ENCODE measurements at places on chromosomes 3 and 15.

DNA sequence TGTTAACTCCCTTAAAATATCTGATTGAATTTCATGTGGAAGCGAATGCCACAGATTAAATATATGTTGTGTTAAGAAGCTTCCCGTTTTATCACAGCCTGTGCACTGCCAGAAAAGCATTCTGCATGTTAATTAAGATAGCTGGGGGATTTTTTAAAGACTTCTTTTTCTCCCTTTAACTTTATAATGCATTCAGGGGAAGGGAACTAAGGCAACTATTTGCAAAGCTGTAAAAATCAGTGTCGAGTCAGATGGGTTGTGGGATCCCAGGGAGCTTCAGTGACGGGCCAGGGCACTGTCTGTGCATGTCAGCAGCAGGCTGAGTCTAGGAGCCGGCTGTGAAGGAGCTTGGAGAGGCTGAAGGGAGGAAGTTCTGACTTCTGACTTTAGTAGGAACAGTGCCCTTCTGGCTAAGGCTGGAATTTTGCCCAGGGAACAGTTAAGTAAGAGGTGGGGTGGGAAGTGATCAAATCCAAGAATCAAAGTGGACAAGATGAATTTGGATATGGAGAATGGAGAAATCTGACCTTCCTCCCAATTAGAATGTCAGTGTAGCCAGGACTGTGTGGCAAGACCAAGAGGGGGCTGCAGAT, 77.7 kb downstream of the ABHD5 start:
- DNase-seq, result peak; percentile 40

DNA sequence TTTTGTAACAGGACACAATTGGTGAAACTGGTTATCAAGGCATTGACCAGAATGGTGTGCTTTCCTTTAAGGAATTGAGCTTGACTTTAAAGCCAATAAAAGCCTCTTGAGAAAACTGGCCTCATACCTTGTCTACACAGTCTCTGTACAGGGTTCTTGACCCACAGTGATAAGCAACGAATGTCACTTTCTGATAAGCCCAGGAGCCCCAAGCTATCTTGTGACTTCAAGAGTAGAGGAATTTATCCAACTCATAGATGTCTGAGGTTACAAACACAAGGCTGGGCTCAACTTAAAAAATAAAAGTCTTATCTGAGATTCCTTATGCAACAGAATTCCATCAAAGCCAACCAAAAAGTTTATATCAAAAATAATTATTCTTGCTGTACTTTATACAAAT, 212.1 kb downstream of the GBE1 start:
- DNase-seq, result no peak

DNA sequence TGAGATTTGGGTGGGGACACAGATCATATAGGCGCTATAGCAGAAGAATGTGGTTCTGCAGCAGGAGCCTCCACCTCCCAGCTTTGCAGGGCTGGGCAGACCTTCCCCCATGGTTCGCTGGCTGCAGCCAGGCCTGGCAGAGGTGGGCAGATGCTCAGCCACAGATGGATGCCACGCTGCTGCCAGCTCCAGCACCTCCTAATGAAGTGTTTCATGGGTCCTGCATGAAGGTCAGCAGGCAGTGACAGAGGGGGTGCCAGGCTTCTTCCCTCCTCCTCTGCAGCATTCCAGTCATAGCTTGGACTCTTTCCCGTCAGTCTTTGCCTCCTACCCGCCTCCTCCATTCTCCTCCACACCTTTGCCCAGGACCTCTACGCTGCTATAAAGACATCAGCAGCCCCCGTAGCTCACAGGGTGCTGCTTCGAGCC, 85.9 kb downstream of the SLCO3A1 start:
- DNase-seq, result no peak

GRCh38 chr3:100898681-100899080, 94.5 kb downstream of the ABI3BP start:
- no peak for DNase-seq

GRCh38 chr3:186311441-186311840, 50.6 kb downstream of the DGKG start:
- DNase-seq, result no peak

DNA sequence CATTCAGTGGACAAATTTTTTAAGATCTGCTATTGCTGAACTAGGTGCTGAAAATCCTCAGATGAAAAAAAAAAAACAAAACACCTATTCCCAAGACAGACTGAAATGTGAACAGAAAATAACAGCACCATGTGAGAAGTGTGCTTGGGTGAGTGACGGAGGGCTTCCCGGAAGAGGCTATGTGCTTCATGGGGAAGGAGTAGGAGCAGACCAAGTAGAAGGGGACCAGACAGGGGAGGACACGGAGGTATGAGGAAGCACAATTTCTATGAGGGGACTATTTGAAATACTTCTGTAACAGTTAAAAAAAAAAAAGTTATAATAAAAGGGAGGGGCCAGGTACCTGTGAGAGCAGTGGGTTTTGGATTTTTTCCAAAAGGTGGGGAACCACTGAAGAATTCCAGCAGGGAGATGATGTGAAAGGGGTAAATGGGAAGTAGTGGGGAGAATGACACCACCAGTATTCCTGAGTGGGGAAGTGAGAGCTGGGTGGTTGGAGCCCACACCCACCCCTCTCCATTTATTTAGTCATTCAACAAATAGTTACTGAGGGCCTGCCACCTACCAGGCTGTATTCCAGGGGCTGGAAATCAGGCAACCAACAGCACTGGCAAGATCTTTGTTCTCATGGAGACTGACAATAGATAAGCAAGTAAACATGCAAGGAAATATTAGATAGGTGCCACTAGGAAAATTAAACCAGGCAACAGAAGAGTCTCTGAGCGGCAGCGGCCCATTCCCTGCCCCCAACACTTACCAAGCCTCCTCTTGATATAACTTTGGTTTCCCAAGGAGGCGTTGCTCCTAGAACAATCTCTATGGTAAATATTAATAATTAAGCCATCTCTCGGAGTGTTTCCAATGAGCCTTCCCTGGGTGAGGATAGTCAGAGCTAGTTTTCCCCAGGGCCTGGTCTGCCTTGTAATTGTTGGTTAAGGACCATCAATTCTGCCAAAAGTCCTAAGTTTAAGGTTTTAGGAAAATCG, 3.8 kb upstream of the USP3 start:
- DNase-seq, result no peak

GRCh38 chr15:51708013-51708412, 26.7 kb downstream of the SCG3 start:
- DNase-seq, result no peak

DNA sequence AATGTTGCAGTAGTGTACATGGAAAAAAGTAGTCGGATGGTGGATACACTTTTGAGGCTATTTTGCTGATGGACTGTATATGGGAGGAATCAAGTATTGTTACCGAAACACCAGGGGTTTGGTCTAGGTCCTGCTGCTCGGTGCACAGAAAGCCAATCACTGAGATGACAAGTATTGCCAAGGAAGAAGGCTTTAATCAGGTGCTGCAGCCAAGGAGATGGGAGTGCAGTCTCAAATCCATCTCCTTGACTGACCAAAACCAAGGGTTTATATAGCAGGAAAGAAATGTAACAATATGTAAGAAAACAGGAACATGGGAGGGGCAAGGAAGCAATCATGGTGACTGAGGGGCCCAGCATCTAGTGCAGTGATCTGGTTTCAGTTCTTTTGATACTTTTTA, 2.8 kb upstream of the ACVR2B start:
- DNase-seq, result no peak

DNA sequence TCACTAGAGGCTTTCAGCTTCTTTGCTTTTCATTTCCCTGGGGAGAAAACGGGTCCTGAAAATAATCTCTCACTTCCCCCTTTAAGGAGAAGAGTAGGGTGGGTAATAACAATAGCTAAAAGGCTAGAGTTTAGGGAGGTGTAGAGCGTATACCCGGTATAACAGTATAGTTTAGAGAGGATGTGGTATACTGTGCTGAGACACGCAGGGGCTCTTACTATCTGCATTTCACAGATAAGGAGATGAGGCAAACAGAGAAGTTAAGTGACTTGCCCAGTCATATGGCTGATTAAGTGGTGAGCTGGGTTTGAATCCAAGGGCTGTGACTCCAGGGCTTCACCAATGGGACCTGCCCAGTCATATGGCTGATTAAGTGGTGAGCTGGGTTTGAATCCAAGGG, 15.0 kb upstream of the KCNMB3 start:
- DNase-seq, result no peak

GRCh38 chr3:41684797-41685735, 276.8 kb downstream of the ULK4 start:
- no peak for DNase-seq

DNA sequence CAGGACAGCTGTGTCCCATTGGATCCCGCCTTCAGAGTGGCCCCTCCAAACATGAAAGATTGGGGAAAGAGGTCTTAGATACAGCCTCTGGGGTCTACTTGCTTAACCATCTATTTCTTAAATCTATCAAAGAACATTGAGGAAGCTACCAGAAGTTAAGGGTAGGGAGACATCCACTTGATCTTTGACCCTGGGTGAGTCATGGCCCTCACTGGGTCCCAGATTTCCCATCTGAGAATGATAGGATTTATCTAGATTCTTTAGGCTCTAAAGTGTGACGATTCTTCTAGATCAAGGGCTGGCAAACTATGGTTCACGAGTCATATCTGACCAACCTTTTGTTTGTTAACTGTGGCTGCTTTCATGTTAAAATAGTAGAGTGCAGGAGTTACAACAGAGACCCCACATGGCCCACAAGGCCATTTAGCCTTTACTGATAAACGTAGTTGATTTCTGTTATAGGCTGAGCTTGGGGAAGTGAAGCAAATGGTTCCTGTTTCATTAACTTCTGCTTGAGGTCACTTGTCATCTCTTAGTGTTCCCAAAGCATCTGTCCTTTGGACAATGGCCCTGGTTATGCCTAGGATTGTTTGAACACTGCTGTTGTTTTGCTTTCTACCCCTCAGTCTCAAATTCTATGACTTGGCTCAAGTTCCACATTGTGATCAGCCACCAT, 8.0 kb downstream of the MUC13 start:
- no peak for DNase-seq

DNA sequence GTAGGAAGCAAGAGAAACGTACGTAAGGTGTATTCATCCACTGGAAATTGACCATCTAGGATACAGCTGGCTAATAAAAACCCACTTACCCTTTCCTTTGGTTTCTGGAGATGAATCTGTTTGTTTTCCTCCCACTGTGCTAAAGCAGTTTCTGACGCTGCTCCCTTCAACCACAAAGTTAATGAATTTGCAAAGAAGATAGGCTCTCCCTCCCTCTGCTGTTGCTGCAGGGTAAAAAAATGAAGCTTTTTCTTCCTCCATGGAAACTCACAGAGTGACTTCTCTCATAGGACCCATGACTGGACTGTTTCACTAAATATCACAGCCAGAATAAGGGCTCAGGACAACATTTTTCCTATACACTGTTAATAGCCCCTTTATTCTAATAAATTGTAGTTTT, 172.1 kb upstream of the LRRN1 start:
- DNase-seq, result no peak

GRCh38 chr3:9467451-9467850, 70.0 kb downstream of the SETD5 start:
- no peak for DNase-seq

GRCh38 chr3:21169948-21170347, 581.1 kb downstream of the ZNF385D start:
- no peak for DNase-seq

DNA sequence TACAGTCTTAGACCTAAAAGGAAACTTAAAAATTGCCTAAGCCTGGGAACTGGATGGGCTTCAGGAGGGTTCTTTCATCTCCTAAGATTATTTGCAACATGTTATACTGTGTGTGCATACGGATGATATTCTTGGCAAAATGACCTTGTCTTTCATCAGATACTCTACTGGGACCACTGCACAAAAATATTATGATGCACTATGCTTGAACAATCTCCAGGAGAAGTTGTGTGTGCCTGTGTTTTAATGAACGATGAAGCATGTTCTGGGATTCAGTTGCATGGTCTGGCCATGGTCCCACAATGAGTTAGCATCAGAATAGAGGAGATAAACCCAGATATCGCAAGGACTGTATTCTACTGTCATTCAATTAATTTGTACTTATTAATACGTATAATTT, 68.7 kb downstream of the GAP43 start:
- no peak for DNase-seq

DNA sequence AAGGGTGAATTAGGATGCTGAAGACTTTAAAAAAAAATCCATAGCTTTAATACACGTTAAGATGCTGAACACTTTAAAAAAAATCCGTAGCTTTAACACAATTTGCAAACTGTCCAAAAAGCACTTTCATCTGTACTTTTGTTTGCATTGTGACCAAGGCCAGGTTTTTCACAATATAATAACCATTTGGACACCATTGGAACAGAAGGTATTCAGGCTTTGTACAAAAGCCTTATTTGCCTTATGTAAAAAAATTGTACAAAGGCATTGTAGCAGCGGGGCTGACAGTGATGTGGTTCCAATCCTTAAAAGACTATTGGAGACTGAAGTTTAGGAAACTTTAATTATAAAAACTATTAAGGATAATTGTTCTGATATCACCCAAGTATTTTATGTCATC, 15.2 kb upstream of the ICE2 start:
- DNase-seq, result no peak

- DNase-seq, result no peak
Measured at GRCh38 chr3:123637131-123637530, 52.3 kb upstream of the HACD2 start.

- no peak for DNase-seq
Measured at GRCh38 chr15:57054204-57054750, 135.8 kb downstream of the TCF12 start.

DNA sequence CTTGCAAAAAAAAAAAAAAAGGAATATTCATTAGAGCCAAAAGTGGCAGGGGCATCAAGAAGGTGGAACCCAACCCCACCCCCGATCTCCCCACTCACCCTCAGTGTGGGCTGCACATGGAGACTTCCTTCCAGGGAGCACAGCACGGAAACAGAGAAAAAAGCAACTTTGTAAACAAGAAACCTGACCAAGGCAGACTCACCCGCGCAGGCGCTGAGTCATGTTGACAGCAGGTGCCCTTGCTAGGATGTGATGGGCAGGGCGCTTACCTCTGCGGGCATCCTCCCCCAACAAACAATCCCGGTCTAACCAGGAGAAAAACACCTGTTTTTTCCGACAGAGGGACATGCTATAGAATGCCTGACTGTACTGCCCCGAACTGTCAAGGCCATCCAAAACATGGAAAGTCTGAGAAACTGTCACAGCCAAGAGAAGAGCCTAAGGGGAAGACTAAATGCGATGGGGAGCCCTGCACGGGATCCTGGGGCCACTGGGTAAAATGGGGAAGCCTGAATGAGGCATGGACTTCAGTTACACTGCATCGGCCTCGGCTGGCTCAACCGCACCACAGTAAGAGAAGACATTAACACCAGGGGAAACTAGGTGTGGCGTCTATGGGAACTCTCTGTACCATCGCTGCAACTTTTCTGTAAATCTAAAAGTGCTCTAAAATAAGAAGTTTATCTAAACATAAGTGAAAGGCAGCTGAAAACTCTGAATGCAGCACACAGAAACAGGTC, 66.7 kb upstream of the GATA2 start:
- DNase-seq, result no peak

- peak; percentile 47 for DNase-seq
Measured at GRCh38 chr15:78944669-78945407, at the start of gene CTSH. Gene CTSH (minus strand): TSS chr15:78945046. CDS start chr15:78944981, 65 bp downstream.
